ENCODE measurements at places on chromosomes 5 and 9.

DNA sequence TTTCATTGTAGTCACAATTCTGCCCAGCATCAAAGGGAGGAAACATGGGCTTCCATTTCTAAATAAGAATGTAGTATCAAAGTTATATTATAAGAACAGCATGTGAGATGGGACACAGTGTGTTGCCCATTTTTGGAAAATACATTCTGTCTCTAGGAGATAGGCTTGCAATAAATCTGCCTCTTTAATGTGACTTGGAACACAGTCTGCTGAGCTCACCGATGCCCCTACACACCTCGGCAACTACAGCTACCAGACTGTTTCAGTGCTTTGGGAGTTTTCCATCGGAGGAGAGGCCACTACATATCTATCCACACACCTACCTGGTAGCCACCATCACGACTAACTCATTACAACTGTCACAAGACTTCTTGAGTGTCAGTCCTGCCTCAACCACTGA is 18.9 kb upstream of the FCHO2 start:
- DNase-seq = no peak

DNA sequence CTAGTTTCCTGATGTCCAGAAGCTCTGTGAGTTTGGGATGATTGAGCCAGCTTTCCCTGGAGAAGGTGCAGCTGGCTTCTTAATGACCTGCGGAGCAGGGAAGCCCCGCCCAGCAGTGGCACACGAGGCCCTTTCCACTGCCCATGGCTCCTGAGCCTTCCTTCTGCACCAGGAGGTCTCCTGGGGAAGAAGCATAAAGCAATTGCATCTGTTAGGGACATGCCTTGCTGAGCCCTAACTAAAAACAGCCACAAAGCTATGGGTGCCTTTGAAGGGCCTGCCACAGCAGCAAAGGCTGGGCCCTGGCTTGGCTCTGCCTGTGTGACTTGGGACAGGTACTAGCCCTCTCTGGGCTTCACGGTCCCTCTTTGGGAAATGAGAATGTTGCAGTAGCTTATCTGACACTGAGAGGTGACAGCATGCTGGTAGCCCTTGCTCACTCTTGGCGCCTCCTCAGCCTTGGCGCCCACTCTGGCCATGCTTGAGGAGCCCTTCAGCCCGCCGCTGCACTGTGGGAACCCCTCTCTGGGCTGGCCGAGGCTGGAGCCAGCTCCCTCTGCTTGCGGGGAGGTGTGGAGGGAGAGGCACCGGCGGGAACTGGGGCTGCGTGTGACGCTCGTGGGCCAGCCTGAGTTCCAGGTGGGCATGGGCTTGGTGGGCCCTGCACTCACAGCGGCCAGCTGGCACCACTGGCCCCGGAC is 218.4 kb downstream of the FSTL4 start:
- no peak for DNase-seq

DNA sequence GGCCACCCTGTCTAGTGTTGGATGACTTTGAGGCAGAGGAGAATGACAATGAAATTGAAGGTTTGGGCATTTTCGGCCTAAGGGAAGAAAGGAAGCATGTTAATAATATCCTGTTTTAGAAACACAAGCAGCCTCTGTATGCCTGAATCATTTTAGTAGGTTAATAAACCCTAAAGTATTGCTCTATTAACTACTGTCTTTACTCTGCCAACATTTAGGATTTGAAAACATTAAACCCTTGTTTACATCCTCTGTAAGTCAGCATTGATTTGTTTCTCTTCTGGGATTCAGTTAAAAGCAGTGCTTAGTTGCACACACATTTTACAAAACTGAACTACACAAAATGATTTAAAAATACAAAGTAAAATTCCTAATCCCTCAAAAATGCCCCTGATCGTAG is 358.9 kb downstream of the ARRDC3 start:
- DNase-seq = no peak

DNA sequence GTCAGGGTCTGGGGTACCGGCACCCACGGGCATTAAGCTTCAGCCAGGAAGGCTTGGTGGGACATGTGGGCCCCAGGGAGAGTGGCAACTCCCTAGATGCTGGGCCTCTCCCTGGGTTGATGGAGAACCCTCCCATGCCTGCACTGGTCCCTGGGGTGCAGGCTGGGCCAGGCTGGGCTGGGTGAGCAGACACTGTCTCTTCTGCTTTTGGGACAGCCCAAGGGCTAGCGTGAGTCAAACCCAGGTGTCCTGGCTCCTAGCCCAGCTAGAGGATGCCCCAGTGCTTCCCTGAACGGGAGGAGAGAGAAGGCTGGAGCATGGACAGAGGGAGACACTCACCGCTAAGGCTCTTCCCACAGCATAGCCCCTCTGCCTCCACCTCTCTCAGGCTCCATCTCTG is 5.7 kb upstream of the AQP7 start:
- no peak for DNase-seq

- no peak for DNase-seq
Observed at GRCh38 chr9:129206905-129207304, 28.8 kb upstream of the IER5L start.

DNA sequence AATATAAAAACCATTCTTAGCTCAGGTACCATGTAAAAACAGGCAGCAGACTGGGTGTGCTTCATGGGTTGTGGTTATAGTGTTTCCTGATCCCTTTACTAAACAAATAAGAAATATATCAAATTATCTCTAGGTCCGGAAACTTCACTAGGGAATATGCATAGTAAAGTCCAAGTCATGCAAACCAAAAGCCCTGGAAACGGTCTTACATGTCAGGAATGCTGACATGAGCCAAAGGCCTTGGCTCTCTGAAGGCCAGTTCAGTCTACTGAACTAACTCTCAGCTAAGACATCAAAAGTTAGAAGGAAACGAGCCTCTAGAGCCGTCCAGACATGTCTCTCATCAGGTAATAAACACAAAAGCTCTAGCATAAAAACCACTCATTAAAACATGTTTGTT is 778.9 kb upstream of the ZNF608 start:
- no peak for DNase-seq

DNA sequence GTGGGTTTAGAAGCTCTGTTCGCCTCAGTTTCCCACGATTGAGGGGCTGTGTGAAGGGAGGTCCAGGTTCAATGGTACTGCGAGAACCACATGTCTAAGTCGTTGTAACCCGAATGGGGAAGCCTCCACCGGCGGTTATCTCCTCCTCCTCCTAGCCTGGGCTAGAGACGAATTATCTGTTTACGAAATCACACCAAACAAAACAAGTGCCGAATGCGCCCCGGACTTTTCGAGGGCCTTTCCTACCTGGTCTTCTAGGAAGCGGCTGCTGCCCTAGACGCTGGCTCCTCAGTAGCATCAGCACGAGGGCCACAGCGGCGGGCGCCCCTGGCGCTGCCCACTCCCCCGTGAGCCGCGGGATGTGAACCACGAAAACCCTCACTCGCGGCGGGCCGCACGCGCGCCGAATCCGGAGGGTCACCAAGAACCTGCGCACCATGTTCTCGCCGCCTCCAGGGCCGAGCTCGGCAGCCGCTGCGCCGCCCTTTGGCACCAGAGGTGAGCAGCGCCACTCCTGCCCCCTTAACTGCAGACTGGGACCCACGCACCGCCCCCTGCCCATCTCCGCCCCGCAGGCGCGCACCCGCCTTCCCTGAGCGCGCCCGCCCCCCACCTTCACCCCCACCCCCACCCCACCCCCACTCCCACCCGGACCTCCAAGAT is at the start of gene CDKN2A:
CDKN2A (minus strand) TSS at position 500 of the 663 bp plus-strand sequence.
- DNase-seq = peak; percentile 90

GRCh38 chr9:135087489-135087792 is at the start of gene OLFM1:
OLFM1 (plus strand) TSS chr9:135087668; CDS start chr9:135087990, 322 bp downstream.
- no peak for DNase-seq

DNA sequence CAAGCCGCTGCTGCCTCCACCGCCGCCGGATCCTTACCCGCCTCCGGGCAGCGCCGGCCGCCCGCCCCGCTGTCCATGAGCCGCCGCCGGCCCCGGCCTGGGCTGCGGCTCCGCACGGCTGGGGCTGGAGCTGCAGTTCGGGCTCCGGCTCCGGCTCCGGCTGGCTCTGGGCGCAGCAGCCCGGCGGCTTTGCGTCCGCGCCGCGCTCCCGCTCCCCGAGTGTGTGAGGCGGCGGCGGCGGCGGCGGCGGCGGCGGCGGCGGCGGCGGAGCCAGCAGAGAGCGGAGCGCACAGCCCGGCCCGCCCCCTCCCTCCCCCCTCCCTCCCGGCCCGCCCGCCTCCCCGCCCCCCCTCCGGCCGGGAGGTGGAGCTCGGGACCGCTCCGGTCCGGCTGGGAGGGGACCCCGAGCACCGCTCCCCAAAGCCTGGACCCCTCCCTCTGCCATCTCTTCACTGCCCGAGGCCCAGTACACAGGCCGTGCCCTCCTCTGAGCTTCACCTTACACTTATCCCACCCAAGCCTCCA is at the start of gene PCDH1:
PCDH1 (minus strand) TSS at position 225 of the 525 bp plus-strand sequence; CDS start at position 77, 148 bp downstream.
- DNase-seq = no peak

- DNase-seq = no peak
Observed at GRCh38 chr9:84772511-84772910, 103.0 kb downstream of the NTRK2 start.

GRCh38 chr5:17005107-17005828 is 69.2 kb upstream of the MYO10 start:
- DNase-seq = no peak

DNA sequence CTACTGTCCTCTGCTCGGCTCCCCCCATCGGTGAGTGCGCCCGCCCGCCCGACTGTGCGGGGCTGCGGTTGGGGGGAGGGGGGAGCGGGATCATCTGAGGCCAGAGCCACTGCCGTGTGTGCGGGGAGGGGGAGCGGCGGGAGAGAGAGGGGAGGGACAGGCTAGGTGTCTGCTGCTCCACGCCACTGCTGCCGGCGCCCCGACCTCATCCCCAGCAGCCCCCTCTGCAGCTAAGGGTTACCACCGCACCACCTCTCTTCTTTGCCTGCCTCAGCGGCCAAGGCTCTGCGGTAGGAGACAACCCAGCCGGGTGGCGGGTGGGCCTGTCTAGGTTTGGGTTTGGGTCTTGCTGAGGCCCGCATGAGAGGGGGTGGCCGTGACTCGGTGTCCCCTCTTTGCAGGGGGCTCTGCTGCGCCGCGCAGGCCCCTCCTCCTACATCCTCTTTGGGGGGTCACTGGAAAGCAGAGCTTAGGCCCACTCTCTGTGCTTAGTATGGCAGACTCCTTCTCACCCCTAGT is 670 bp upstream of the PURA start:
- DNase-seq = peak; percentile 33

DNA sequence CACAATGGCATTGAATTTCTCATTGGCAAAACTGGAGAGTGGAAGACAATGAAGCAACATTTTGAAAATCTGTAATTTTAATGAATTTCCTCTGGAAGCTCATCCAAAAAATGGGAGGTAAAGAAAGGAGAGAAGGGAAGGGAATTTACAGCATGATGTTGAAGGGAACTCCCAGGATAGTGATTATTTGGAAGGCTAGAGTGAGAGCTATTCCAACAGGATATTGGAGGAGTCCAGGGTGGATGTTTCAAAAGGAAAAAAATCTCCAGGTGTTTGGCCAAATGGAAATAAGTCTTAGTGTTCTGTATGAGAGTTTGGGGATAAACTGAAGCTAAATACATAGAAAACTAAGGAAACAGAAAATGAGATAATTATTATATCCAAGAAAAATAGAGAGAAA is 106.2 kb downstream of the IZUMO3 start:
- DNase-seq = no peak

GRCh38 chr9:8762479-8763085 is 963.0 kb upstream of the DMAC1 start:
- no peak for DNase-seq

DNA sequence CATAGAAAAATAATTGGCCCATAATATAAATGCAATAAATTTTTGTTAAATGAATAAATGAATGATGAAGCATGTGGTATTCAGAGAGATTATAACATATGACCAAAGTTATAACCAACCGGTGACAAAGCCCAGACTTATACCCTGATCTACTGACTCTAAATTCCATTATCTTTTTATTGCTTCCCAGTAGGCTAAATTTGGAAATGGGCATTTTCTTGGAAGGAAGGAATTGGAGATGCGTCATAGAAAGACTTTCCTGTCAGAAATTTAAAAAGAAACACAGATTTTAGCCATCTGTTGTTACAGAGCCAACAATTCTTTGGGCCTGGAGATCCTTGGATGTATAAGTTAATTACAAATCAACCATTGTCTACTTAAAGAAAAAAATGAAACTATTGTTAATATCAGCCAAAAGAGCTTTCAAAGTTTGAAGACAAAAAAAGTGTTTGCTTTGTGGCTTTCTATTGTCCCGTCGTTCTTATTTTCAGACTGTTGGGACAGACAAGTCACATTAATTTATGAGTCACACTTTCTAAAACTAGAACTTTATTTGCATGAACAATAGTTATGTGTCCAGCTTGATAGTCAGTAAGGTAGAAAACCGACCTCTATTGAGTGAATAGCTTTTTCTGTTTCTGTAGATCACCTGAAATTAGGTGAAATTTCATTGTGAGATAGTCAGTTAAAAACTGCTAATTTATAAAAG is 428.7 kb downstream of the GABRG2 start:
- no peak for DNase-seq

GRCh38 chr9:92947268-92948037 is at the start of gene FGD3:
FGD3 (plus strand) TSS chr9:92947523; CDS start chr9:92976257, 28,734 bp downstream.
- no peak for DNase-seq

- peak; percentile 78 for DNase-seq
Observed at GRCh38 chr9:114738581-114739316, 56.8 kb upstream of the TEX48 start.

- no peak for DNase-seq
Observed at GRCh38 chr5:140262221-140262620, 40.7 kb downstream of the PFDN1 start.

GRCh38 chr5:29262339-29263123 is 1931.0 kb upstream of the CDH6 start:
- DNase-seq = no peak

- DNase-seq = no peak
Observed at GRCh38 chr9:38108326-38108725, 39.3 kb upstream of the SHB start.

DNA sequence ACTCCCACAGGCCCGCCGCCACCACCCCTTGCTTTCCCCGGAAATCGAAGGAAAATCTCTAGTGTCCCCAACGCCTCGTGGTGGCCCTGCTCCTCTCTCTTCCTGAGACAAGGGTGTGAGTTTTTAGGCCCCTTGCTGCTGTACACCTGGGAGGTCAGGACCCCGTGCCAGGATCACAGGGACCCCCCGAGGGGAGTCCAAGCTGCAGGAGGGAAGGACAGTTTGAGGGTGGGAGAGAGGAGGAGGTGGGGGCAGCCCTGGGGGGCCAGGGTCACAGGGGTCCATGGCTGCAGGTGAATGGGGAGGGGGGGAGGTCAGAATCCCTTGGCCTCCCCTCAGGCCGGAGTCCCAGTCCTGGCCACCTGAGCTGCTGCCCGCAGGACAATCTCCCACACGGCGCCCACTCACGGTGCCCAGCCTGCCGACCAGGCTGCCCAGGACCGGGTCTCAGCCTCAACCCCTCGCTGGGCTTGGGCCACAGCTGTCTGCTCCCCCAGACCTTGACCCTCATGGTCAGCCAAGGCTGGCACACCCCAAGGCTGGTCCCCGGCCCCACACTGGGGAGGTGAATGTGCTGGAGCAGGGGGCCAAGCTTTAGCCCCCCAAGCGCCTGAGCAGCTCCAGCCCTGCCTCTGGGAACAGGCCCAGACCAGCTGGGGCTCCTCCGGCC is 19.9 kb downstream of the TPPP start:
- DNase-seq = no peak

GRCh38 chr9:93057042-93057702 is 1.3 kb upstream of the SUSD3 start:
- DNase-seq = peak; percentile 54

- DNase-seq = no peak
Observed at GRCh38 chr5:120564013-120564412, 99.9 kb downstream of the PRR16 start.

- DNase-seq = no peak
Observed at GRCh38 chr9:93891050-93891449, 64.1 kb downstream of the BARX1 start.
